Skin of body (tissue), 3 donors: ENCODE measurements at places on chromosomes 5 and 9. TPM values are rescaled to one million over a fixed set of nuclear protein-coding genes. Genes with fewer than 3 reads are reported as not detected.

Gene LPAR1
- total RNA-seq = 47.3 TPM

Gene ZNF169
- total RNA-seq = 4.8 TPM

Gene SLC25A46
- total RNA-seq = 56.2 TPM

Gene TEX10
- total RNA-seq = 33.6 TPM

Gene KIF4B
- total RNA-seq = not detected

Gene GLDC
- 1.3 TPM for total RNA-seq

Gene KCNV2
- total RNA-seq = not detected

Gene ZNF483
- total RNA-seq = 4.2 TPM

Gene CDH9
- not detected for total RNA-seq

Gene INSL4
- not detected for total RNA-seq

Gene MARVELD2
- total RNA-seq = 5.5 TPM

Gene PMPCA
- total RNA-seq = 26.2 TPM

Gene MAST4
- total RNA-seq = 39.6 TPM

Gene LCN12
- not detected for total RNA-seq

Gene PCDHAC2
- total RNA-seq = 3.0 TPM

Gene ANKRD31
- 0.30 TPM for total RNA-seq

Gene ADGRD2
- not detected for total RNA-seq

Gene TNIP1
- 49.8 TPM for total RNA-seq

Gene LVRN
- total RNA-seq = 18.4 TPM

Gene PSD2
- total RNA-seq = 0.20 TPM

Gene PPP3R2
- not detected for total RNA-seq

Gene ACOT12
- 0.10 TPM for total RNA-seq

Gene PCDHB4
- 1.6 TPM for total RNA-seq

Gene OBP2B
- 0.30 TPM for total RNA-seq

Gene TMEM252
- total RNA-seq = not detected

Gene IL3
- not detected for total RNA-seq

Gene FOXD4
- total RNA-seq = 0.10 TPM

Gene CDH18
- 16.5 TPM for total RNA-seq

Gene PFN3
- total RNA-seq = not detected

Gene LRRC19
- total RNA-seq = not detected

Gene RNF208
- total RNA-seq = 0.20 TPM

Gene PCDHB10
- total RNA-seq = 1.8 TPM

Gene SLC25A2
- 1.4 TPM for total RNA-seq

Gene POU4F3
- 0.10 TPM for total RNA-seq

Gene CCDC192
- not detected for total RNA-seq

Gene PTPRD
- total RNA-seq = 29.9 TPM

Gene SLC4A9
- not detected for total RNA-seq

Gene PCDHGC5
- 2.9 TPM for total RNA-seq

Gene PRRT1B
- total RNA-seq = not detected

Gene FAM81B
- total RNA-seq = 0.49 TPM

Gene RLN2
- total RNA-seq = not detected

Gene IL9
- not detected for total RNA-seq

Gene SLC6A18
- total RNA-seq = not detected

Gene TLE1
- 36.6 TPM for total RNA-seq

Gene CFAP157
- total RNA-seq = 0.10 TPM

Gene CNOT6
- 25.0 TPM for total RNA-seq

Gene PAEP
- total RNA-seq = not detected

Gene ZSWIM6
- 10.1 TPM for total RNA-seq

Gene SCGB3A1
- total RNA-seq = not detected

Gene TMEM232
- total RNA-seq = 3.7 TPM

Gene ADRB2
- total RNA-seq = 3.8 TPM
